ENCODE measurements at places on chromosomes 5 and 9.

DNA sequence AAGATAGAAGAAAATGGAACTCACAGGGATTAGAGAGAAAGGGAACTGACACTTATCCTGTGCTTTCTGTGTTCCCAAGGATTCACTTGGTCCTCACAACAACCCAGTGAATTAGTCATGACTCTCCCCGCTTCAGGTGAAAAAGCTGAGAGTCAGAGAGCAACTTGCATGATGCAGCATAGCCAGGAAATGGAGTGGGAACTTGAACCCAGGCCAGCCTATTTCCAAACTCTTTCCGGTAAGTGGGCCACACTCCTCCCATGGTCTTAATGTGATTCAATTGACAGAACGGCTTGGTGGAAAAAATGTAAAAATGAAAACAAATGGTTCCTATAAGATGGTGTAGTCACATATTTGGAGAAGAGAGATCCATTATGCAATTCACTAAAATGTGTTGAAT is 45.9 kb upstream of the CEMIP2 start:
- DNase-seq, result no peak

DNA sequence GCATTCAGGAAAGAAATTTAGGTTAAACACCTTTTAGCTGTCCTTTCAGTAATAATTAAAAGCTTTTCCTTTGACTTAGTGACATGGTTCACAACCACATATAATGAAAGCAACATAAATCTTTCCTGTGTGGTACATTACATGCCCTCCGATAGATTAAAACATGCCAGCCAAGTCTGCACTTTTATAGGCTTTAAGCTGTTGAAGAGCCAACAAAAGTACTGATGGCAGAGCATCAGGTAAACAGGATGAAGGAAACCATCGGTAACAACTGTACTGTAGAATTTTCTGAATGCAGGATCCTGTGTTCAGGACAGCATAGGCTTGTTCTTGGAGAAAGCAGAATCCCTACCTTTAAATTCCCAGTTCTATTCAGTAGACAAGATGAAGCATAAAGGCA is 226.6 kb downstream of the MLLT3 start:
- no peak for DNase-seq

GRCh38 chr5:168066536-168067208 is 224.8 kb upstream of the WWC1 start:
- DNase-seq, result no peak

DNA sequence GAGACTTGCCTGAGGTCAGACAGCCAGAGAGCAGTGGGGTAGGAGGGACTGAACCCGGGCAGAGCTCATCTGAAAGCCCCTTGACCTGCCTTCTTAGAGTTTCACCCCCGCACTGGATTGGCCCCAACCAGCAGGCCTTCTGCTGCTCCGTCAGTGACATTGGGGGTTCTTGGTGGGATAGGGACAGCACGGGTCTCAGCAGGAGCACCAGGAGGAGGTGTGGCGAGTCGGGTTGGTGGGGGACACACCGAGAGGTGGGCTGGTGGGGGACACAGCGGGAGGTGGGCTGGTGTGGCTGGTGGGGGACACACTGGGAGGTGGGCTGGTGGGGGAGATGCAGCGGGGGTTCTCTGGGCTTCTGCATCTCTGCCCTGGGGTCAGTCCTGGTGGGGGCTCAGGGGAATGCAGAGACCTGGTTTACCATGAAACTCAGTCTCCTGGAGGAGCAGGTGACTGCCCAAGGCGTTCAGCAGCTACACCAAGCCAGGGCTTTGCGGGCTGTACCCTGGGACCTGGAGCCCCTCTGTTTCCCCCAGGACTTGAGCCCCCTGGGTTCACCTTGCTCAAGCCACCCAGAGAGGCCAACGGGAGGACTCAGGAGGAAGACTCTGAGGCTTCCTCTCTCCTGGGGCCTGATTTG is 28.1 kb upstream of the RNU6ATAC start:
- DNase-seq, result no peak

DNA sequence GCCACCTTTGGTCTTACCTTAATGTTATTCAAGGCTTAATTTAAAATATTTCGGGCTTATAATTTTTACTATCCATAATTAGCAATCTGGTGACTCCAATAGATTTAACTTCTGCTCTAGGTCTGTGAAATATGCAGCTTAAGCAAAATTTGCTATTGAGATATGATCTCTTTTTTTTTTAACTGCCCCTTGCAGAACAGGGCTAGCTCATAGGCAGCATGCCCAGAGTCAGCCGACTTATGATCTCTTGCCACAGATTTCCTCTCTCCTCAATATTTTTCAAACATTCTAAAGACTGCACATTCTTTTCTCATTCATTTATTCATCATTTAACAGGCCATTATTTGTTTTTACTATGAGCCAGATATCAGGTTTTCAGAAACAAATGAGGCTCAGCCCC is 4.5 kb downstream of the TTC23L start:
- DNase-seq, result no peak

GRCh38 chr5:69512740-69513260 is 20.2 kb downstream of the OCLN start:
- peak; percentile 16 for DNase-seq

GRCh38 chr9:108057421-108058134 is 568.0 kb upstream of the KLF4 start:
- DNase-seq, result peak; percentile 83

GRCh38 chr5:126448720-126449119 is 25.5 kb downstream of the GRAMD2B start:
- DNase-seq, result no peak

DNA sequence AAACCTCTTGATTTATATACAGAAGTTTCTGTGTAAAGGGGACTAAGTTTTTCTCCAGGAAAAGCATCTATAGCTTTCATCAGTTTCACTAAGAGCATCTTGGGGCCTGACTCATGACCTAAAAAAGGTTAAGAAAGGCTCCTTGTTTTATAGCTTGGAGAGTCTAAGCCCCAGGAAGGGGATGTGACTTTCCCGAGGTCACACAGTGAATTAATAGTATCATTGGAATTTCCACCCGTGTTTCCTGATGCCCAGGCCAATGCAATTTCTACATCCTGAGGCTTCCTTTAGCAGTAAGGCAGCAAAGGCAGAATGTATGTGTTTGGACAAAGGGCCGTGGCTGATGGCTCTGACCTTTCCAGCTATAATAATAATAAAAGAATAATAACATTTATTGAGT is 8.6 kb downstream of the MORN5 start:
- no peak for DNase-seq

- DNase-seq, result no peak
Observed at GRCh38 chr9:33177639-33178038, 10.5 kb upstream of the B4GALT1 start.

DNA sequence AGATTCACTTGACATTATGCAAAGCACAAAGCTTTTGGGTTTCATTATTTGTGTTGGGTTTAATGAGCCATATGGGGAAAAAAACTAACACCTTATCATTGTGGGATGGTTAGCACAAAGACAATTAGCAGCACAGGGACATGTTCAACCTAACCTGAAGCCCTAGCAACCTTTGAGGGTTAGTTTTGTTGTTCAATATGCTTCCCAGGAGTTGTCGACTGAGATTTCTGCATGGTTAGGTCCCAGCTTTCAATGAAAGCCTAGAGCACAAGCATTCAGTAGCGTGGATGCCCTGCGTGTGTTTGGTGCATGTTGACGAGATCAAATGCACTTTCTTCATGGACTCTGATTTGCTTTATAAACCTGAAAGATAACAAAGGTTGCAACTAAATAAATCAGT is 565.2 kb upstream of the TLE4 start:
- no peak for DNase-seq

- DNase-seq, result no peak
Observed at GRCh38 chr5:82952326-82952725, 124.9 kb downstream of the TMEM167A start.

GRCh38 chr9:112502175-112502946 is 15.7 kb downstream of the KIAA1958 start:
- DNase-seq, result no peak

DNA sequence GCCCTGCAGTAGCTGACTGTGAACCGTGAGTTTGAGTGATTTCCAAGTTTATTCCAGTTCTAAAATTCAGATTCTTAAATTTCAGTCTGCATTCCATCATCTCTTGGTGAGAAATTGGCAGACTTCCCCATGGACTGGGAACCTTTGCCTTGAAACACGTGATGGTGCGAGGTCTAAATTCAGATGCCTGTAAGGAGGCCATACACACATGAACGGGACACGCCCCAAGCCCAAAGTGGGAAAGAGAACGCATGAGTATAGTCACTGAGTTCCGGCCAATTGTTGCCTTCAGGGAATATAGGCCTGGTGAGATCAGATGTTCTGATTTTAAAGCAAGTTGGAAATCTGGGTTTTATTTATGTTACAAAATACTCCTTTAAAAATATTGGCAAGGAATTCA is 1084.4 kb upstream of the WWC1 start:
- peak; percentile 0 for DNase-seq

GRCh38 chr9:107749787-107750444 is 260.3 kb upstream of the KLF4 start:
- DNase-seq, result peak; percentile 93

GRCh38 chr5:102755686-102756371 is 724 bp downstream of the PAM start:
- no peak for DNase-seq

GRCh38 chr5:132017316-132017715 is 5.9 kb upstream of the ACSL6 start:
- DNase-seq, result no peak

- DNase-seq, result no peak
Observed at GRCh38 chr9:33285502-33285901, 4.8 kb upstream of the NFX1 start.
